ENCODE measurements at places on chromosomes 4 and X.
A peak's percentile ranks its signal among the peaks of the same experiment; 100 is the strongest.

DNA sequence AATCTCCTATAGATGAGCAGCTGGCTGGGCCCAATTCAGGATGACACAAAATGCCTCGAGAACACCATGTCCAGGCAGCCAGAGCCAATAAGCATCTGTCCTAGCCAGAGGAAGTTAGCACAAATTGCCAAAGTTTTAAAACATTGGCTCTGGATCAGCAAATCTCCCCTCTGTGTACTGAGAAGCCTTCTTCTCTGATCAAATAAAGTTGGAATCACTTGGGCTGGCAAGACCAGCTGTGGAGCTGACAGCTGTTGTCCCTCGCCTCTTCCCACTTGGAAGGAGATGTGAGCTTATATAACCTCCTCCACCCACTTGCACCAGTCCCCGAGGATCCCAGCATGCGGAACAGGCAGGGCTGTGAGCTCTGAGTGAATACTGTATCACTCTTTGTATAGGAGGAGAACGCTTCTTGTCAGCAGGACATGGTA is 183.9 kb downstream of the OPHN1 start:
- DNase-seq: no peak

DNA sequence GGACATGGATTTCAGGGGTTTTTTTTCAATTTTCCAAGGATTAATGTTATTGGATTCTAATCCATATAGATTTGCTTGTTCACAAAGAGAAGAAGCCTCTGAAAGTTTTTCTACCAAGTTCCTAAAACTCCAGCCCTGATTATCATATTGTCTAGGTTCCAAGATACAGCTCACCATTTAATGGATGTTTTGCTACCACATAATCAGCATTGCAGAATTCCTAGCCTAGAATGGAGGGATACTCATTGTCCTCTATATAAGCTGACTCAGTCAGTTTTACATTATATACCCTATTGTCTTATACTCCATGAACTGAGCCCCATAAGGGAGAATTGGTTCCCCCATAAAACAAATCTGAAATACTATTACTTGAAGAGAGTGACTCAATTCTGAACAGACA is 664.7 kb upstream of the FAM241A start:
- DNase-seq: no peak

GRCh38 chrX:46408553-46409407 is 136.4 kb downstream of the ZNF674 start:
- DNase-seq: peak; percentile 6

DNA sequence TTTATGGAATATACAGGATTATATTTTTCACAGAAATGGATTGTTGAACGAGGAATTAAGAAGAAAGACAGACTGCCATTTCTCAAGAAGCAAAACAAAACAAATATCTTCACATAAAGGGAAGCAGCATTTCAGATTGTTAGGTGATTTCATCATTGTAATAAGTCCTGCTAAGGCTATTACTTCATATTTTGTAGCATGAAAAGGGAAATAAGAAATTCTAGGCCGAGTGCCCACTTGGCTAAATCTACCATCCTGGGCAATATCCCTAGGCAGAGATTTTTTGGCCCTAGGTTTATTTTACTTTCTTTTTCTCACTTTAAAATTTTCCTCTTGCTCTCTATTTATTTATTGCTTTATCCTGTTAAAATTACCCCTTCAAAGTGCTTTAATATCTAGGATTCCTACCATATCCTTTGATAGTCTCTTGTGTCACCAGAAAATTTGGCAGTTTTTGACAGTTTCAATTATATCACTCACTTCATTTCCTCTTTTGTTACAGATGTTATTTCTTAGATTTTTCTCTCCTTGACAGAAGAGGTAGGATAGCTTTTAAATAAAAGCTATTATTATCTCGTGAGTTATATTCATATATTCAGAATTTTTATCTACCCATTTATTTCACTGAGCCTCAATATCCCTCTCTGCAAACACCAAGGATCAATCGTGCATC is 142.3 kb downstream of the PDGFC start:
- DNase-seq: no peak

GRCh38 chr4:125359960-125360634 is 45.3 kb downstream of the FAT4 start:
- no peak for DNase-seq

DNA sequence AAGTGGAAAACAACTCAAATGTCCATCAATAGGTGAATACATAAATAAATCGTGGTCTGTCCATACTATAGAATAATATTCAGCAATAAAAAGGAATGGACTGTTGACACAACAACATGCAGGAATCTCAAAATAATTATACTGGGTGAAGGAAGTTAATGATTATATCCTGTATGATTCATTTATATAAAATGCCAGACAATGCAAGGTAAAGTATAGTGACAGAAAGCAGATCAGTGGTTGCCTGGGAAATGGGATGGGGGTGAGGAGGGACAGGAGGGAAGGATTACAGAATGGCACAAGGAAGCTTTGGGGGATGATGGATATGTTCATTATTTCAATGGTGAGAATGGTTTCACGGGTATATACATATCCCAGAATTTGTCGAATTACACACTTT is 12.3 kb downstream of the PYURF start:
- no peak for DNase-seq

- no peak for DNase-seq
Measured at GRCh38 chr4:184980261-184980660, 38.0 kb upstream of the HELT start.

- DNase-seq: no peak
Measured at GRCh38 chrX:111649638-111650037, 31.3 kb upstream of the ALG13 start.

GRCh38 chr4:117164338-117164737 is 79.0 kb upstream of the TRAM1L1 start:
- no peak for DNase-seq

GRCh38 chr4:7938609-7939376 is 868 bp downstream of the AFAP1 start:
- no peak for DNase-seq

GRCh38 chrX:87397103-87397886 is 120.3 kb upstream of the KLHL4 start:
- DNase-seq: no peak

GRCh38 chrX:29824176-29824906 is 391.0 kb upstream of the MAGEB2 start:
- DNase-seq: no peak

DNA sequence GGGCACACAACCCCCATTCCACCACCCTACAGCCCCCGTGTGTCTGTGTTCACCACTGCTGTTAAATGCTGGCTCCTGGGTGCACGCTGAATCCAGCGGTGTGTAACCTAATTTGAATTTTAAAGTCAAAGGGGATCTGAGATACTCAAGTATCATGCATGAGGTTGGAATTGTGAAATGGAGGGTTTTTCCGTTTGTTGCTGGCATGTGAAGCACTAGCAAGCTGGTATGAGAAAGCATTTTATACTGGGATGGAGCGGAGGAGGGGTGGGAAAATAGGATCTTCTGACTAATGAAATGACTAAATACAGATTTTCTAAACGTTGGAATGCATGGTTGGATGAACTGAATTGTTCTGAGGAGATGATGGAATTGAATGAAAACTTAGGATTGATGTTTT is 36.9 kb upstream of the FAT1 start:
- no peak for DNase-seq

GRCh38 chr4:176660561-176660960 is 132.2 kb downstream of the VEGFC start:
- DNase-seq: no peak

GRCh38 chr4:9987749-9988362 is 33.4 kb downstream of the SLC2A9 start:
- no peak for DNase-seq

DNA sequence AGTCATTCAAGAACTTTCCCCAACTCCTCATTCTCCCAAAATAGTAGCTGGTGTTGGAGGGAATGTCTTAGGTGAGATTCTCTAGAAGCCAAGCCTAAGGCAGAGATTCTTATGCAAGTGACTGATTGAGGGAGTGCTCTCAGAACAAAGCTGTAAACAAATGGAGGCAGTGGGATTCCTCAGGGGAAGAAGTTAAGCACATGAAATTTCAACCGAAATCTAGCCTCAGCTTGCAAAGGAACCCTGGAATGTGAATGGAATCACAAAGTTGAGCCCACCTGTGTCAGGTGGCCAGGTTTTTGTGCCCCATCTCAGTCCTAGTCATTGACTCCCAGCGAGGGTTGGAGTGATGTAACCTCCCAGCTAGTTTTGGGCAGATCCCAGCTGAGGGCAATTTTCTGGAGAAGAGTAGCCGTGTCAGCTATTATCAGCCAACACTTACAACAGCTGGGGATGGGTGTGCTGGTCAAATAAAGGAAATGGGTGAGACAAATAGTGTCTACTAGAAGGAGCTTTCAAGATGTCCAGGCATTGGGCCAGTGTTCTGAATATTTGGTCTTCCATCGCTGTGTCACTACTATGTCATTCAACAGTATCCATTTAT is 29.7 kb upstream of the FGF2 start:
- DNase-seq: no peak

GRCh38 chrX:42695800-42696358 is 82.1 kb downstream of the PPP1R2C start:
- DNase-seq: no peak

- DNase-seq: peak; percentile 31
Measured at GRCh38 chr4:78776729-78777575, 802 bp downstream of the BMP2K start.

- no peak for DNase-seq
Measured at GRCh38 chrX:125378770-125379169, 59.1 kb downstream of the TEX13C start.

DNA sequence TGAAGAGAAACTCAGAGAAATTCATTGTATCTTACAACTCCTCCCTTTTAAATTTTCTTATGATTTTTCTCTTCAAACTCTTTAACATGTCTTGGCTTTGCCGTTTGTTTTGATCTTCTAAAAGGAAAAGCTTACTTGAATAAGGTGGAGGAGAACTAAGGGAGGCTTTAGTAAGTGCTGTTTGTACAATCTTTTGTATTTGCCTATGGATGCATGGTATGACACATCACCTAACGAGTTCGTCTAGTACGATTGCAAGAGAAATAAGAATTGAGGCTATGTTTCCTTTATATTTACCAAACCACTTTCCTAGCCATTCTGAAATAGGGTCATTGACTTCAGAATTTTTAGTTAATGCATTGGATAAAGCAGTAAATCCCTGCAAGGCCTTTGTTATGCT is 8.4 kb upstream of the BST1 start:
- DNase-seq: no peak

- no peak for DNase-seq
Measured at GRCh38 chr4:64814616-64815015, 405.4 kb upstream of the TECRL start.

DNA sequence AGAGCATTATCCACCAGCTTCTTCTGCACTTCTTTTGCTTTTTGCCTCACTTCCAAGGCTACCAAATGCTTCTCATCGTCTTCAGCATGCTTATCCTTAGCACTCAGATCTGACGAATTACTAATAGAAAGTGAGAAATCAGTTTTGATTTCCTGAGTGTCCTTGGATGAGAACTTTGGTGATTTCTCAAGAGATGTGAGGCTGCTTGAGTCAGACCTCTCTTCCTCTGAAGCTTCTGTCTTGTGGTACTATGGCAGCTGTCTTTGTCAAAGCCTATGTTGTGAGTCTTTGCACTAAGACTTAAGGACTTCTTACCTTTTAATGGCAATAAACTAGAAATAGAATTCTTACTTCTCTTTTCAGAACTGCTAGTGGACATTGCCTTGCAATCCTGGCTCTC is 169.9 kb downstream of the CPE start:
- DNase-seq: no peak

DNA sequence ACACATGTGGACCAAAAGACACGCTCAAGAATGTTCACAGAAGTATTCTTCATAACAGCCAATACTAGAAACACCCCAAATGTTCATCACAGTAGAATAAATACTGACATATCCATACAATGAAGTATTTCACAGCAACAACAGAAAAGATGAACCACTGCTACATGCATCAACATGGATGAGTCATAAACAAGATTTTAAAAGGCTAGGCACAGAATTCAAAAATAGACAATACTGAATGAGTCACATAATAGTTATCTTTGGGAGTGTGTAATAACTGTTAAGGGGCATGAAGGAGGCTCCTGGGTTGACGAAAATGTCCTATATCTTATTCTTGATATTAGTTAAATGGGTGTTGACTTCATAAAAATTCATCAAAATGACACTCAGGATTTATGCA is 43.5 kb downstream of the CLOCK start:
- no peak for DNase-seq

- DNase-seq: no peak
Measured at GRCh38 chrX:153413731-153414130, 2.5 kb downstream of the ZFP92 start.

DNA sequence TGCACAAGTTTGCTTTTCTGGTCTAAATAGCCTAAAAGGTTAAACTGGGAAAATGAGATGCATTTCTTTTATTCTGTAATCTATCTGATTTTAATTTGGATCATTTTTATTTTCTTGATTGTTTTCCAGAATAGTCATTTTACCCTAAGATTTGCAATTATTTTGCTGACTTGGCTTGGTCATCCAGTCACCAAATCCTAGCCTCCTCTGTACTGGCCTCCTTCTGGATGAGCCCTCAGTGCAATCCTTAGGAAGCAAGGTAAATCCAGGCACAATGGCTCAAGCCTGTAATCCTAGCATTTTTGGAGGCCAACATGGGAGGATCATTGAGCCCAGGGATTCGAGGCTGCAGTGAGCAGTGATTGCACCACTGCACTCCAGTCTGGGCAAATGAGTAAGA is 9.2 kb downstream of the EREG start:
- DNase-seq: no peak

- DNase-seq: no peak
Measured at GRCh38 chr4:9996319-9997110, 24.8 kb downstream of the SLC2A9 start.

- no peak for DNase-seq
Measured at GRCh38 chrX:136954930-136955329, 74.4 kb upstream of the RBMX start.

DNA sequence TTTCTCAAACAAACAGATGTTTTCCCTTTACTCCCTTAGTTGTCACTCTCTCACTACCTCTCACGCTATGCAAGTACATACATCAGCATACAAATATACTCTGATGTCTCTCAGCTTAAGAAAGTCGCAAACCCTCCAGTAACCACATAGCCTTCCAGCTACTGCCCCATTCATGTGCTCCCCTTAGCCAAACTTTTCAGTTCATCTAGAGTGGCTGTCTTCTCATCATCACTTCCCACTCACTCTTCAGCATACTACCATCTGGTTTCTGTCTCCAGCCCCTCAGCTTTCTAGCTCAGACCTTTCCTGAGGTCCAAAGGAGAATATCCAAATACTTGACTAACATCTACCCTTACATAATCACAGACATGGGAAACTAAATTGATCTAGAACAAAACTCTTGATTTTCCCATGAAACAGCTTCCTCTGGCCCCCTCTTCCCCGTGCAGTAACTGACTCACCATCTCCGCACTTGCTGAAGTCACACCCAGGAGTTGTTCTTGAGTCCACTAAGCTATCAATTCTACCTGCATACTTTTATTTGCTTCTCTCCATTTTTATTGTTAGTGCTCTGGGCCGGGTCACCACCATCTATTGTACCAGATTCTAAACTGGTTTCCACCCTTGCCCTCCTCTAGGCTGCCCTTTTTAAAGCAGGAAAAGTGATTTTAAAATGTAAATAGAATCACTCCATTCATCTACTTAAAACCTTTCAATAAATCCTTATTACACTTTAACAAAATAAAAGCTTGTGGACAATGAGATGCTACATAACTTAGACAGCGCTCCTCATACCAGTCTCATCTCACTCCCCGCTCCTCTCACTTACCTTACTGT is 57.2 kb downstream of the CASP6 start:
- no peak for DNase-seq

Measured in KG1 (cell line).